Activated CD4-positive, CD25-positive, alpha-beta regulatory T cell treated with anti-CD3 and anti-CD28 coated beads, Interleukin-2, amount 50 U/mL, for 72 hours (primary cell): ENCODE measurements at places on chromosomes 2 and 18.

DNA sequence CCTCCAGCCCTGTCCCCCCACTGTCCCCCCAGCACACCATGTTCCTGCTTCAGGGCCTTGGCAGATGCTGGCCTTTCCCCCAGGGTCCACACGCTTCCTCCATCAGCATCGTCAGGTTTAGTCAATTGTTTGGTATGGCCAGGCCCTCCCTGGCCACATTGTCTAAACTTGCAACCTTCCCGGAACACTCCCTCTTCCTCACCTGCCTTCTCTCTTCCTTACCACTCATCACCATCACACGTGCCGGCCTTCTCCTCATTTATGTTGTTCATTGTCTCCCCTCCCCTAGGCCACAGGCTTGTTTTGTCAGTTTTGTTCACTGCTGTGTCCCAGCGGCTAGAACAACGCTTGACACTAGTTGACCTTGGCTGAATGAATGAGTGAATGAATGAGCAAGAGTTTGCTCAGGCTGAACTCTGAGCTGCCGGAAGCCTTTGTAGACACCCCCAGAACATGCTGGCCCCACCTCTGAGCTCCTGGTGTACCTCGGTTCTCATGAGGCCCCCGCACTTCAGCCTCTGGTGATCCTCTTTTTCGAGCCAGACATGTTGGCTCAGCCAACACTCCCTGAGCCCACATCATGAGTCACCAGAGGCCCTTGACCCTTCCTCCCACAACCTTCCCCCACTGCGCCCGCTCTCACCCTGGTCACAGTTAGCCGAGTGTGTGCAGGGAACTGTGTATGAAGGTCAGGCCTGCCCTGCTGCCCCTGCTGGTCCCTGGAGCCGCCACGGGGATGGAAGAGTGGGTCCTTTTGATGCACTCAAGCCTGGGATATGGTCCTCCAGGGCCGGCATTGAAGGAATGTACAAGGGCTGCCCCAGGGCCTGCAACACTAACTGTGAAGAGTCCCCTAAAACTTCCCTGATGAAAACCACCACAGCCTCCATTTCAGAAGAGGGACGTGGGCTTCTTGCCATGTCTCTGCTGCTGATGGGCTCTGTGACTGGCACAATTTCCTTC is 57.5 kb downstream of the HS1BP3 start:
- no peak for DNase-seq

DNA sequence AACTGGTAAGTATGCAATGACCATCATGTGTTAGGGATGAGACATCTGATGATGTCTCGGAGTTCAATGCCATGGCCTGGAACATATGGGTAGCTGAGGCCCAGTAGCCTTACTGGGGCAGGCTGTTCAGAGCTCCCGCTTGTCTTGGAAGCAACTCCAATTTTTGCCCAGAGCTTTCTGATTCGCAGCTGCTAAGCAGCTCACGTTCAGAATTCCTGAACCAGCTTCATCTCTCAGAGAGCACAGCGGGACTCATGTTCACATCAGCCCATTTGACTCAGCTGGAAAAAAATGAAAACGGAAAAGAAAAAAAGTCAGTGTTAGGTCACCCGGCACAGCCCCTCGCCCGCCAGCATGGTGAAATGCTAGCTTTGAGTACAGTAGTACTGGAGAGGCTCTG is 16.8 kb upstream of the LRATD1 start:
- no peak for DNase-seq

DNA sequence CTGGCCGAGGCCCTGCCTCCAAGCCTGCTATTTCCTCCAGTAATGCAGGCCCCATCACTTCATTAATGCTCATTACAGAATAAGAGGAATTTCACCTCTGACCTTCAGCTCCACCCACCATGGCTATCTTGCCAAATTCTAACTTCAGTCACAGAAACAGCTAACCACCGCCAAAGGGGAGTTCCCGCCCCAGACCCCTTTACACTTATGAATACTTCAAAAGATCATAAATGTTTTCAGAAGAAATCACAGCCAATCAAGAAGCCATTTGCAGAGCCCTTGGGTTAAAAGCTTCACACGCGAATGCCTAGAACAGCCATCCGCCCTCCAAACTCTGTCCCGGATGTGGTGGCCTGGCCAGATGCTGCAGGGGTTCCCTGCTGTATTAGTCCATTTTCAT is 73.8 kb upstream of the TWIST2 start:
- DNase-seq, result no peak

- DNase-seq, result no peak
Measured at GRCh38 chr2:172416447-172417058, 10.8 kb upstream of the ITGA6 start.

- DNase-seq, result no peak
Measured at GRCh38 chr2:25521126-25521525, 152.3 kb downstream of the DTNB start.

DNA sequence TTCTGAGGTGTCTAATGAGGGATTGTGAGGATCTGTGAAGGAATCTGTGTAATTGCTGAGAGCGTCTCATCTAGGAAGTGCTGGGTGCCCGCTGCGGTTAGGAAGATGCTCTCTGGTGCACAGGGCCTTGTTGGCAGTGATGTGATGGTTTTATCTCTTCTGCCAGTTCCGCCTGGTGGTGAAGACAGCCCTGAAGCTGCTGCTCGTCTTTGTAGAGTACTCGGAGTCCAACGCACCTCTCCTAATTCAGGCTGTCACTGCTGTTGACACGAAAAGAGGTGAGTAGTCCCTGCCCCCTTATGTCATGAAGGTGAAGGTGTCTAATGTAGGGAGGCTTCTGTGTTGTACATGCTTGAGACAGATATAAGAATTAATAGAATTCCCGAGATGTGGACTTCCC is 234.2 kb downstream of the TPGS2 start:
- no peak for DNase-seq

- no peak for DNase-seq
Measured at GRCh38 chr18:41624460-41624859, 330.6 kb upstream of the PIK3C3 start.

DNA sequence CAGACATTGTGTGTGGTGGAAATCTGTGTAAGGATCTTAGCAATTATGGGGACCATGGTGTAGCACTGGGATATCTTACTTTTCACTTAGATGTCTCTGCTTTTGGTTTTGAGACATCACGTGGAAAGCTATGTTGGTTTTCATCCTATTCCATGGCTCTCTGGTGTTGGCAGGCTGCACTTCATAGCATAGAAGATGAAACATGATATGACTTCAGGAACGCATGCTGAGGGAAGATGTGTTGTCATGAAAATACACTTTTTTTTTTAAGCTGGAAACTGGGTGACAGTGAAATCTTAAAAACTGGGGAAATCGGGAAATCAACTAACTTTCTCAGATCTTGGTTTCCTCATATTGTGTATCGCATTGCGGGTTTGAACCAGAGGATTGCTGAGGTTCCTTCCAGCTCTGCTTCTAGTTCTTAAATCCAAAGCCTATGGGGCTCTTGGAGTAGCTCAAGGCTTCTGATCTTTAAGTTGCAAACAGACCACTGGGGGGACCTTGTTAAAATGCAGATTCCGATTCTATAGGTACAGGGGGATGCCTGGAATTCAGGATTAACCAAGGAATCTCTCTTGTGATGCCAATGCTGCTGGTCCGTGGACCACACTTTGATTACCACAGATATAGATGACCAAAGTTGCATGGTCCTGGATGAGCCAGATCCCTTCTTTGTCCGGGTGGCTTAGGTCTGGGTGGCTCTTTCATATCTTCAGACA is 160.7 kb downstream of the SH3RF3 start:
- DNase-seq, result no peak

DNA sequence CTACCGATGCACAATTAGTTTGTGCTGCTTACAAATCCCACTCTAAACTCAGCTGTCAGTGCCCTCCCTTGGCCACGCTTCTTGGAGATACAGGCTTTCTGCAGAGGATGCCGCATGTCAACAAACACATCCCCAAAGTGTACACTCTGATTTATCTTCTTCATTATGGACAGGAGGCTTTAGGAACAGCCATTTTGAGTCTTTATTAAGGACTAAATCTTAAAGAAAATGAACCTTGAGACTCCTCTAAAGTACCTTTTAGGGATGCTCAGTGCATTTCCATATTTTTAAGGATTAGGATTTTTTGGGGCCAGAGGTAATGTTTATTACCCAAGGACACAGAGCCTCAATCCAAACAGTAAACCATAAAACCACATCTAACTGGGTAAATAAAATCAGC is 6.0 kb downstream of the EDAR start:
- DNase-seq, result no peak

- DNase-seq, result peak; percentile 33
Measured at GRCh38 chr18:48539406-48540250, 797 bp downstream of the CTIF start.

DNA sequence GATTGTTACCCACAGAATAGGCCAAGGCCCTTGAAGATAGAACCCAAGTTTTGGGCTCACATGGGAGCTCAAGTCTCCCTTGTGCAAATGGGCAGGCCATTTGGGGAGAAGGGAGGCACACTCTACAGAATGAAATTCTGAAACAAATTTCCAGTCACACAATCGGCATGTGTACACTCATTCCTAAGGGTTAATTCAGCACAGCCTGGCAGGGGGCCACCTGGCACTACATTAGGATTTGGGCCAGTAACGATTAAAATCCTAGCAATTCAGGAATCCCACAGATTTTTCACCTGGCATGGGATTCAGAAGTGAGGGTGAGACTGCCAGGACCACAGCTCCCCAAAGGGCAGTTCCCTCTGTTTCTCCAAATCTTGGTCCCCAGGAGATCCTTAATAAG is 46.4 kb downstream of the BMP10 start:
- no peak for DNase-seq

- no peak for DNase-seq
Measured at GRCh38 chr2:75853436-75853835, 142.7 kb upstream of the GCFC2 start.

DNA sequence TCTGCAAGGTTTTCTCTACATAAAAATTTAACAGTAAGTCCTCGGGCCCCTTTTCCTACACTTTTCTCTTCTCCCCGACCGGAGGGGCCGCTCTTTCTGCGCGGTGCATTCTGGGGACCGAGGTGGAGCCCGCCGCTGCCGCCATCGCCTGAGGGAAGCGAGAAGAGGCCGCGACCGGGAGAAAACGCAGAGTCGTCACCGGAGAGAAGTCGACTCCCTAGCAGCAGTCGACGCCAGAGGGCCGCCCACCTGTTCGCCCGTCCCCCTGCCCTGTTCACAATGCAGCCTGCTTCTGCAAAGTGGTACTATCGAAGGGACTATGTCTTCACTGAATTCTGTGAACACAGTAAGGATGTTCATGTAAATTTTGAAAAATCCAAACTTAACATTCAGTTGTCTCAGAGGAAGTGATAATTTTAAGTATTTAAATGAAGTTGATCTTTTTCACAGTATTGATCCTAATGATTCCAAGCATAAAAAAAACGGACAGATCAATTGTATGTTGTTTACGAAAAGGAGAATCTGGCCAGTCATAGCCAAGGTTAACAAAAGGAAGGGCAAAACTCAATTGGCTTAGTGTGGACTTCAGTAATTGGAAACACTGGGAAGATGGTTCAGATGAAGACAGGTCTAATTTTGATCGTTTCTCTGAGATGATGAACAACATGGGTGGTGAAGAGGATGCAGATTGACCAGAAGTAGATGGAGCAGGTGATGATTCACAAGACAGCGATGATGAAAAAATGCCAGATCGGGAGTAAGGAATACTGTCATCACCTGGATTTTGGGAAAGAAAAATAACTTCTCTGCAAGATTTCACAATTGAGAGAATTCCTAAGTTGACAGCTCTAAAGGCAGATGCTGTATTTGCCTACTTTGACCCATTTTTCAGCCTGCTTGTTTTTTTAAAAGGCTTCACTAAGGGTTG is 55.8 kb downstream of the ASXL2 start:
- peak; percentile 49 for DNase-seq

- no peak for DNase-seq
Measured at GRCh38 chr18:48638451-48638850, 99.6 kb downstream of the CTIF start.

GRCh38 chr2:147712051-147712450 is 132.8 kb upstream of the ACVR2A start:
- no peak for DNase-seq

- DNase-seq, result no peak
Measured at GRCh38 chr18:12068950-12069320, 24.7 kb upstream of the ANKRD62 start.

DNA sequence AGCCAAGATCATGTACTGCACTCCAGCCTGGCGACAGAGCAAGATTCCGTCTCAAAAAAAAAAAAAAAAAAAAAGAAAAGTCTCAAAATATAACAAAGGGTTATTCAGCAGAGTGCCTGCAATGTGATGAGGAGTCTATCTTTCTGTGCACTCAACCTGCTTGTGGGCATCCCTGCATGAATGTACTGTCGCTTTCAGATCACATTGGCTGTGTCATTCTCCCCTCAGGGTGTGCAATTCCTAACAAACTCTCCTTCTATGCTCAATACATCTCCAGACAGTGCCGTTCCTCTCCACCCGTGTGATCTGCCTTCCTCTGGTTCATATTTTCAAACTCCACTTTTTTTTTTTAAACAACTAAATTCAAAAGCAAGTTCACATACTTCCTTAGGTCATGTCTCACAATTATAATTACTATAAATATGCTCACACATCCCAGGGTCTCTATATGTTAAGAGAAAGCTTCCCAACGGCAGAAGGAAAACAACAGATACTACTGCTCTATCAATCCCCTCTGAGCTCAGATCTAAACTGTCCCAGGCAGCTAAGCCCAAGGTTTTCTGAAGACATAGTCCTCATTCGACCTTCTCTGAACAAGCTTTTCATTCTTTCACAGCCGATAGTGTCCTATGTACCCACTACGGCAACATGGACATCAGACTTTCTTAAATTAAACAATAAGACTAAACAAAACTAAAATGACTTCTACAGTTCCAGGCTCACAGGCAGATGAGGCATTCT is 35.2 kb downstream of the PTMA start:
- no peak for DNase-seq

GRCh38 chr18:42229211-42230210 is 274.5 kb downstream of the PIK3C3 start:
- DNase-seq, result no peak

DNA sequence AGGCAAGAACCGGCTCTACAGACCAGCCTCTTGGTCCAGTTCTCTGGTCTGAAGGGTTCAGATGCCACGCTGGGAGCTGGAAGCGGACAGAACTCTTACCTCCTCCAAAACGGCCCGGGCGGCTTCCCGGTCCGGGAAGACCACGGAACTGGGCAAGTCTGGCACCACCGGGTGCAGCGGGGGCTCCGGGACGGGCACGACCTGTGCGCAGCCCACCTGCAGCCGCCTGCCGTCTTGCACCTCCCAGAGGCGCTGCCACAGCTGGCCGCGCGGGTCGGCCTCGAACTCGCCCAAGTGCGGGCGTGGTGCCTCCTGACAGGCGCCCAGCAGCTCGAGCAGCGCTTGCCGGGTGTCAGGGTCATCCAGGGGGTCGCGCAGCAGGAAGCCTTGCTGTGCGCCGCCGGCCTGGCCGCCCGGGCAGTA is 773 bp downstream of the CMPK2 start:
- DNase-seq, result peak; percentile 57

DNA sequence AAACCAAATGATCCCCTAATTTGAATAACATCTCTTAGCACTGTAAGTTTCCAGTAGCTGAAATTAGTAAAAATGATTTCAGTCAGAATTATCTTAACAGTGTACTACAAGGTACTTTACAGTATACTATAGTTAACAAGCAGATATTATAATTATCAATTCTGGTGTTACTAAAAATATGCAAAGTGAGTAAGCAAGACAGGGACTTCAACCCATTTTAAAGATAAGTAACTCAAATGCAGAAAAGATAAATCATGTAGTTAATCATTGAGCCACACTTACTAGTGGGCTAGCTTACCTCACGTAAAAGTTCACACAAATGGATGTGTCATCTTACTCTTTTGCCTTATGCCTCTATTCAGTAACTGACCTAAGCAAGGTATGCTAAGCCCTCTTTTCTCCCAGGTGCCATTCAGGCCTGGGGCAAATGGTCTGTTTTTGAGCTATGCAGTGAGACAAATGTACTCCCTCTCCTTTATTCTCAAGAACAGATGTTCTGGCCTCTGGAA is 101.0 kb downstream of the NBAS start:
- no peak for DNase-seq
